ENCODE measurements at places on chromosomes 4 and X. TPM values are rescaled to one million over a fixed set of nuclear protein-coding genes. Genes with fewer than 3 reads are reported as not detected.

DNA sequence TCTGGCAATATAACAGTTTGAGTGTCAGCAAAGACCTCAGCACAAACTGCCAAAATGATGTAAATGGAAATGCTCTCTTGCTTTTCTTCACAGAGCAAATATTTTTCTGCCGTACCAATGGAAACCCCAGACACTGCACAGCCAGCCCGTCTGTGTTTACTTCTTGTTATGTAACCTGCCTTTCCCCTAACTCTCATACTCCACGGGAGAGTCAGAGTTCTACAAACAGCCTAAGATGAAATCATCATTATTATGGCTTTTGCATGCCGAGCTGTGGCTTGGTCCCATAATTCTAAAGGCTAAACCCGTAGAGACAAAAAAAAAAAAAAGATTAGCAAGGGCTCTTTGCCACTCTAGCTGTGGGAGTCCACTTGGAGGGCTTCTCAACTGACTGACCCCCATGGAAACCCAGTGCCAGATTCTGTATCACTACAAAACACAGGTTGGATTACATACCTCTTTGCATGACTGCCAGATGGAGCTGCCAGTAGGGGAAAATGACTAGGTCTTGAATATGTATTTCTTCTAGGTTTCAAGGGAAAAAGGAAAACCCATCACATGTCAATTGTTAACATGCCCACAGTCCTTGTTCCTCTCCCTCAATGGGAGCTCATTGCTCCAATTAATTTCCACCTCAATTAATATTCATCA, 197.2 kb upstream of the CNKSR2 start:
- DNase-seq: no peak

- no peak for DNase-seq
Observed at GRCh38 chrX:130994671-130995070, 63.5 kb upstream of the ARHGAP36 start.

DNA sequence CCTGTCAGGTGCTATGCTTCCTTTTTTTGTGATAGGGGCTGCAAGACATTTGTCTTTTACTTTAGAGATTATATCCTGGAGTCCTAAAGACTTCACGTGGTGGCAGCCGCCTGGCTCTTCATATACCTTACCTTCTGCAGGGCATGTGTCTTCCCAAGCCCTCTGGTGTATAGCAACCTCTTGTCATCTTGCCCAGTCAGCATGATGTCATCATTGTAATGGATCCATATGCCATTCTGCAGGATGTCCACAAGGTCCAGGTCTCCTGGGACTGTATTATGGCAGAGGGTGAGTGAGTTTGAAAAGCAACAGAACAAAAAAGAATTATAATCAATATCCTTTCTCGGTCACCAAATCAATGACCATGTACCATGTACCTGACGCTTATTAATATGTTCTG, 82.2 kb upstream of the SCOC start:
- peak; percentile 21 for DNase-seq

- DNase-seq: no peak
Observed at GRCh38 chr4:7227008-7227407, 34.7 kb downstream of the SORCS2 start.

The SYTL4 gene
- 6.4 TPM for total RNA-seq

DNA sequence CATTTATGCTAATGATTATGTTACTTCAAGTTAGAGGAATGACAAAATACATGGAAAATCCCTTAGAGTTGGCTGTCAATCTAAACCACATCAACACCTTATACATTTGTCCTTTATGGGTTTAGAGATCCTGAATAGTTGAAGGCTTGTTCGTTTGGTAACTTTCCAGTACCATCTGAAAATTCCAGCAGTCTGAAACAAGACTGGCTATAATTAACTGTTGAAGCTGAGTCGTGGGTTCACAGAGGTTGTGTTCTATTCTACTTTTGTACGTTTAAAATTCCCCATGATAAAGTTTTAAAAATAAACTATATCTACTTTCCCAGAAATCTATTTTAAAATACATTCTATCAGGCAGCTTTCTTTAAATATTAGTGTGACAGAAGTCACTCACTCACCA, 73.0 kb downstream of the USP46 start:
- DNase-seq: no peak

DNA sequence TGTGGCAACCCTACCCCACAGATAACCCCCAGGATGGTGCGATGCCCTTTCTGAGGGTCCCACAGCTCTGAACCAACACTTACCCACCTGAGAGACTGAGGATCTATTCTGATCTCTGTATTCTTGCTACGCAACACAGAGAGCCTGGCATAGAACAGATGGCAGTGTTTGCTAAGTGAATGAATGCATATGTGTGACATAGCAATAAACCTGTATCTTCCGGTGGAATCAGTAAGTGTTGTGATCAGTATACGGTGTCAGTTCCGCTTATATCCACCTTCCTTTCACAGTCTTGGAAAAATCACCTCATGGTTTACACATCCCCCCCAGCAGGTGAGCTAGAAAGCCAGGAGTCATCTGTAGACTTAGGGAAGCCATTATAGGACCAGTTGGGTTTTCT, 5.9 kb upstream of the HSD17B10 start:
- DNase-seq: no peak

DNA sequence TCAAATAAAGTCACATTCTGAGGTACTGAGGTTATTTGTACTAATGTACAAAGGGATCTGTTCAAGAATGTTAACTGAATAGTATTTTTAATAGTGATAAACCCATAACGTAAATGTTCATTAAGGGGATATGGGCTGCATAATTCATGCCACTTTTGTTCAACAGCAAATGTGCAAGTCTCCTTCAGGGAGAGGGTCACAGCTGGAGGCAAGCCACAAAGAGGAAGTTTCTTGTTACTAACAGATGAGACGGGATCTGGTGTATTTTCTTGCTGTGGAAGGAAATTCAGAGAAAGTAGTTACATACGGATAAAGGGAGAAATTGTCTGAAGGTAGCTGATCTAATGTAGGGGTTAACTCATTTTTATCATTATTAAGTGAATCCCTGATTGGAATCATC, 10.0 kb downstream of the ZFP42 start:
- DNase-seq: no peak

The AWAT2 gene
- total RNA-seq: not detected

GRCh38 chr4:76250962-76251361, 559 bp upstream of the FAM47E start:
- no peak for DNase-seq

The C4orf51 gene
- total RNA-seq: not detected

The ABCG2 gene
- 0.42 TPM for total RNA-seq

DNA sequence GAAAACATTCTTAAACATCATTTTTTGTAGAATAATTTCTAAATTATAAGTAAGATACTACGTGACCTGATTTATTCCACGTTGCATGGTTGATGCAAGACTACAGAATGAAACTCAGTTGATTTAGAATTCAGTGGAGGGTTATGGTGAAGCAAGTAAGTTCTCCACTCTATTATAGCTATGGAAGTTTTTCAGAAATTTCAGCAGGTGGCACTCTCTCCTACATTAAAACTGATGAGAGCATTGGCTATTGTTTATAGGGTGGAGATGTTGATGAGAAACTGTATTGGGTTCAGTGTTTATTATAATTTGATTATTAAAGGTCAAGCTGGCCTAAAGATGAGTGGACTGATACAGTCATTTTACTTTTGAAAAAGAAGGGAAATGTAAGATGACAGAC, 88.0 kb downstream of the FNIP2 start:
- DNase-seq: peak; percentile 57
